ENCODE measurements at places on chromosomes 5 and 9. TPM values are rescaled to one million over a fixed set of nuclear protein-coding genes. Genes with fewer than 3 reads are reported as not detected.

The CARTPT gene
- total RNA-seq: not detected

The MBLAC2 gene
- total RNA-seq: 3.2 TPM

The DNAH5 gene
- 2.3 TPM for total RNA-seq

The PCDH12 gene
- total RNA-seq: not detected

The TGFBR1 gene
- 61.1 TPM for total RNA-seq

The TMEFF1 gene
- total RNA-seq: 1.2 TPM

The WDR38 gene
- total RNA-seq: not detected

The GFI1B gene
- not detected for total RNA-seq

The CERCAM gene
- total RNA-seq: 39.5 TPM

The ITK gene
- 0.17 TPM for total RNA-seq

The TEX48 gene
- total RNA-seq: not detected

The SLC6A3 gene
- total RNA-seq: 0.37 TPM

The PCAT7 gene
- total RNA-seq: 0.79 TPM

The OTULINL gene
- 13.5 TPM for total RNA-seq

The SLC36A2 gene
- not detected for total RNA-seq

The DIRAS2 gene
- not detected for total RNA-seq

The CDH9 gene
- not detected for total RNA-seq

The SCGB3A2 gene
- total RNA-seq: not detected

The CCDC192 gene
- total RNA-seq: not detected

The EGR1 gene
- 9.5 TPM for total RNA-seq

The SPINK4 gene
- not detected for total RNA-seq

The FCN2 gene
- not detected for total RNA-seq

The LOX gene
- total RNA-seq: 0.76 TPM

The CAST gene
- total RNA-seq: 162 TPM

The INSL4 gene
- 16.3 TPM for total RNA-seq

The KIF12 gene
- total RNA-seq: 2.3 TPM

The PBX3 gene
- total RNA-seq: 13.0 TPM

The NAIF1 gene
- 7.0 TPM for total RNA-seq

The PCDHB5 gene
- total RNA-seq: 1.4 TPM

The CNOT8 gene
- total RNA-seq: 34.4 TPM

The SLC1A1 gene
- 1.3 TPM for total RNA-seq

The SPINK7 gene
- not detected for total RNA-seq

The WNK2 gene
- 3.1 TPM for total RNA-seq

The GPR151 gene
- not detected for total RNA-seq

The GGTA1 gene
- not detected for total RNA-seq

The ISL1 gene
- not detected for total RNA-seq

The CMYA5 gene
- 0.53 TPM for total RNA-seq

The ALG2 gene
- total RNA-seq: 40.7 TPM

The PCDHB4 gene
- not detected for total RNA-seq

The TRIP13 gene
- 66.4 TPM for total RNA-seq

The TLR4 gene
- total RNA-seq: 0.13 TPM

The TMCO6 gene
- total RNA-seq: 13.7 TPM

The PCDHA5 gene
- 0.88 TPM for total RNA-seq

The SEC16A gene
- total RNA-seq: 43.4 TPM

The GDF9 gene
- not detected for total RNA-seq

The PCDHB14 gene
- 0.13 TPM for total RNA-seq

The ORM2 gene
- total RNA-seq: not detected

The NIPAL4 gene
- 14.1 TPM for total RNA-seq

The BNC2 gene
- total RNA-seq: 4.9 TPM

The C9 gene
- not detected for total RNA-seq
